NCI-H82 (cell line): ENCODE measurements at places on chromosomes 5 and 9.

- DNase-seq: no peak
Measured at GRCh38 chr9:9820436-9820835, 792.4 kb downstream of the PTPRD start.

DNA sequence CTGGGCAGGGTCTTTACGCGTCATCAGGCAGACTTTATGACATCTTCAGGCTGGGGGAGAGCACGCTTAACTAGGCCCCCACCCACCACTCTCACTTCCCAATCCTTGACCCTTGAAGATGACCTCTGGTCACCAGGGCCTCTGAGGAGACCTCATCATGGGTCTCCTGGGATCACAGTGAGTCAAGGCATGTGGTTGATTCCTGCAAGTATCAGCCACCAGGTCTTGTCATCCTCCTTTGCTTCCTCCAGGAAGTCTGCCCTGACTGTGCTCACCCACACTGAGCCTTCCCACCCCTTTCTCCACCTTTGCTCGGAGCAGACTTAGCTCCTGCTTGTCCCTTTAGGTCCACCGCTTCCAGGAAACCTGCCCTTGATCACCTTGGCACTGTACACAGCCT is 17.3 kb downstream of the ODF2 start:
- no peak for DNase-seq

DNA sequence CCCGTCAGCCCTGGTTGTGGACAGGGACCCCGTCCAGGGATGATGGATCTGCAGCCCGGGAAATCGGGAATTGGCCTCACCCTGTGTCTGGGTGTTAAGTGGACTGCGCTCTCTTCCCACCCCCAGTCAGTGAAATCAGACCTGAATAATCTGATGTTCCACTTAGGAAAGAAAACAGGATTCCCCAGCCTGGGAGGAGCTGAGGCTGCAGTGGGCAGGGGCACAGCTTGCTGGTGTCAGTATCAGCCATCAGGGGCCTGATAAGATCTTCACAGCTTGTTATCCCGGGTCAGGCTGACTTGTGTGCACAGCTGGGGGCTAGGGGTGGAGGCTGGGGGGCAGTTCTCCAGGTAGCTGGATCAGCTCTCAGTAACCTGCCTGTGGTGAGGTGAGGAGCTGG is 29.1 kb downstream of the LMX1B start:
- DNase-seq: peak; percentile 66

DNA sequence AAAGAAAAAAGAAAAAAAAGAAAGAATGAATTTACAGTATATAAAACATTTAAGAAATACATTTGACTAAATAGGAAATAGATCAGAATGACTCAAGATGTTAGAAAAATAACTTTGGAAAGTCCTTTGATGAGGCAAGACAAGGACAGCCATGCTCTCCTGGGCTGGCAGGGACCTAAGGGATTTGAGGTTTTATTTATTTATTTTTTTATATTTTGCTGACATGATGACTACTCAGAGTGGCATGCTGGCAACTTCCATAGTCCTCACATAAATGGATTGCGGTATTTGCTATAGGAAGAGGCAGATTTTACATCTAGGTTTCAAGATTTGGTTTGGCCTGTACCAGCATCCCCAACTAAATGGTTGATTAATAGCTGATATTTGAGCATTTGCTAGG is 17.7 kb downstream of the SLC28A3 start:
- DNase-seq: no peak

DNA sequence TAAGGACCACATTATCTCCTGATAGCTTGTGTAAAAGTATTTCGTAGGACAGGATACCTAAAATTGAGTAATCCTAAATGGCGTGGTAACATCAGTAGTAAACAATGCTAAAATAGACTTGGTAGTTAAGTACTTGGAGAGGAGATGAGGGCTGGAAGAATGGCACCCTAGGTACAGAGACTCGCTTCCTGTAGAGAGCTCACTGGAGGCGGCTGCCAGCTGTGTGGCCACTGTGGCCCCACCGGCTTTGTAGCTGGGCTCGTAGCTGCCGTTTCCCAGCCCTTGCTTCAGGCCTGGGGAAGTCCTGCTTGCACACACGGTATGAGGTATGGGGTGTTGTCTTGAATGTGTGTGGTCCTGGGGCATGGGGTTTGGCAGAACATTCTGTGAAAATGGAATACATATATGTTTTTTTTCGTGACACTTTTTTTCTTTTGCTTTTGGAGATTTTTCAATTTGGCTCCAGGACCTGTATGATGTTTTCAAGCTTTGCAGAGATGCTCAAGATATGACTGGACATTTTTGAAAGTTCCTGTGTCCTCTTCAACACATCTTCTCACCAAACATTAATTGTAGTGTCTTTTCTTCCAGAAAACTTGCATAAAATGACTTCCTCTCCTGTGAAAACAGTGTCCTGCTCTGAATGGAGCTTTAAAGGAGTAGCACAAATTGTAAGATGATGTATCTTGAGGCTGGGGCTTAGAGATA is 58.0 kb downstream of the RCL1 start:
- no peak for DNase-seq

GRCh38 chr5:139664727-139665351 is 16.7 kb downstream of the CXXC5 start:
- no peak for DNase-seq

- no peak for DNase-seq
Measured at GRCh38 chr9:137160716-137161557, 8.9 kb downstream of the LRRC26 start.

DNA sequence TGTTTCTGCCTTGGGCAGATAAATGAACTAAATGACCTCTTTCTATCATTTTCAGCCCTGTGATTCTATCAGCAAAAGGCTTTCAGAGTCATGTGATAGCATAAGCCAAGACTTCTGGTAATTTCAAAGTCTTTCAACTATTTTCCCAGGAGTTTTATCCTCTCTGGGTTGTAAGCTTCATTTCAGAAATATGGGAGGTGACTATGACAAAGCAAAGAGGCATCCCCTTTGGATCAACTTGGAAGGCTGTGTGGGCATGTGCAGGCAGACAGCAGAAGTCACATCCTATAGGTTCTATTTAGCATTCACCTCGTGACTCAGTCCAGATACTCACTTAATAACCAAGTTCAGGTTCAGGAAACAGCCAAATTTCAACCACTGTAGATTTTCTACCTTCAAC is 149.0 kb upstream of the FST start:
- no peak for DNase-seq

DNA sequence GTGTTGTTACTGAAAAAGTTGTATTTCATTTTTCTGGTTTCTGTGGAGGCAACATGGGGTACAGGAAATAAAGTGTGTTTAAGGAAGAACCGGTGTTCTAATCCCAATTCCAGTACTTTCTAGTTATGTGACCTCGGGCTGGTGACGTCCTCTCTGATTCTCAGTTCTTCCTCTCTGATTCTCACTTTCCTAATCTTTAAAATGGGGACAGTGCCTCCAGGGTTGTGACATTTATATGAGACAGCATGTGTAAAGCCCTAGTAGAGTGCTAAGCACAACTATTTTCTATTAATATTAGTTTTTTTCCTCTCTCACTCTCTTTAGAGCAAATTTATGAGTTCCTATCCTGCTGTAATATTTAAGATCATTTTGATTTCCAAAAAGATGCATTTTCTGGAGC is 50.9 kb upstream of the PTPDC1 start:
- DNase-seq: no peak

GRCh38 chr9:30673132-30673531 is 1711.3 kb upstream of the ACO1 start:
- no peak for DNase-seq

DNA sequence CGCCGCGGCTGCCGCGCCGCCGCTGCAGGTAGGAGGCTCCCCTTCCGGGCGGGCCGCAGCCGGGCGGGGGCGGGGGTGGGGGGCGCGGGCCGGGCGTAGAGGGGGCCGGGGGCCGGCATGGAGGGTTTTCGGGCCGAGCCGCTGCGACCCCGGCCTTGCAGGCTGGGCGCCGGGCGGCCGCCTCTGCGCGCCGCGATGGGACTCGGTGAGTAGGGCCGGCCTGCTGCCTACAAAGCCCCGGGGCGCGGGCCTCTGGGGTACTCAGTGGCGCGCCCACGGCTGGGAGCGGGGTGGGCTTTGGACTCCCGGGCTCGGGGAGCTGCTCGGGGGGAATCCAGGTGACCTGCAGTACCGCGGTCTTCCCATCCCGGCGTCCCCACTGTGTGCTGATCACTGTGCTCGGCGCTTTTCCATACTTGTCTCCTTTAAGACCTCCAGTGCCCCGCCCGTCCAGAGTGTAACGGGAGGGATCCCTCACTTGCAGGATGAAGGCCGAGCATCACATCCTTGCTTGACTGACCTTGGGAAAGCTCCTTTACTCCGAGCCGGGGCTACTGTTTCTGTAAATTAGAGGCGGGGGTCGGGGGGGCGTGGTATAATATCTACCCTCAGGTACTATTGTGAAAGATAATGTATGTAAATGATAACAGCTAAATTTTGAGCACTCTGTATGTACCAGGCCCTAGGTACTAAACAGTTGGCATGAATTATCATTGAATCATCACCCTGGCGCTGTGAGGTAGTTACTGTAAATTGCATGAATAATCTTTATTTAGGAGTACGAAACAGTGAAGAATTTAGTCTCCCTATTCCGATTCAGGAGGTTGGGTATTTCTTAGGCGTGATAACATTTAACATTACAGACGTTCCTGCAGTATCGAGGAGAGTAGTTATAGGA is 672 bp downstream of the MSANTD3 start:
- DNase-seq: peak; percentile 81

GRCh38 chr5:1098986-1099597 is 12.8 kb downstream of the SLC12A7 start:
- no peak for DNase-seq

DNA sequence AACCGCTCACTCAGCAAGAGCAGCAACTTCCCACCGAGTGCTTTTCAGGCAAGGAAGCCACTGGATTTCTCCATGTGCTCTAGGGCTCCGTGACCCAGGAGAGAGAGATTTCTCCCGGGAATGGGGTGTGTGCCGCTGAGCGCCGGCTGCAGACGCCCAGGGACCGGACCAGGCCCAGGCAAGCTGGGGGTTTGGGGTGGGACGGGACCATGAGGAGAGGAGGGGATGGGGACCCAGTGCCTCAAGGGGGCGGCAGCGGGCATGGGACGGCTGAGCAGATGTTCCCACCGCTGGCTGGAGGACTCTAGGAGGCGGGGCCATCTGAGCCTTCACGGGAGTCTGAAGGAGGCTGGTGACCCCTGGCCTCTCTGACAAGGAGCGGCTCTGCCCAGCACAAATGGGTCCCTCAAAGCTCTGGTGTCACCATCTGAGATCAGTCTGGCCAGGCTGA is 8.5 kb downstream of the LCN9 start:
- peak; percentile 11 for DNase-seq

- DNase-seq: no peak
Measured at GRCh38 chr5:2904399-2904798, 152.9 kb upstream of the IRX2 start.

GRCh38 chr5:55177078-55177477 is 4.1 kb upstream of the CDC20B start:
- DNase-seq: no peak

DNA sequence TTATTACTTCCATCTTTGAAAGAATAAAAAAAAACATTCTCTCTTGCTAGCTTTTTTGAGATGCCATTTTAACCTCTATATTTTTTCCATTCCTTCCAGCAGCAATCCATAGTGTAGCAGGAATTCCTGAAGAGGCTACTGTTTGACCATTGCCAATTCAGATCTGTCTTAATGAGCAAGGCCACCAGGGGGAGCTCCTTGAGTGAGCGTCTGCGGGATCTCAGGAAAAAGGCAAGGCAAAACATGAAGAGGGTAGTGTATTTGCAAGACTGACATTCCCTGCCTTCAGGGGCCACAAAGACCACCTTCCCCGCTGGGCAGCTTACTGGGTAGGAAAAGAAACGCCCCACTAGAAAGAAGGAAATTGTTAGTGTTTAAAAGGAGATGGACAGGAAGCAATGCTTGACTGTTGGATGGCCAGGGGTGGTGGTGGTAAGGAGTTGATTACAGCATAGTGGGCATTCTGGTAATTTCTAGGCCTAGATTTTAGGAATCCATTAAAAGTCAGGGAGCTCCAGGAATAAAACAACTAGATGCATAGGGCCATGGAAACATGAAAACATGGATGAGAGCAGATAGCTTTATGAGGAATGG is 206.6 kb upstream of the HAPLN1 start:
- DNase-seq: peak; percentile 68

GRCh38 chr9:75871624-75872023 is 18.8 kb upstream of the PCSK5 start:
- DNase-seq: no peak

- DNase-seq: no peak
Measured at GRCh38 chr5:16051246-16051755, 128.3 kb downstream of the MARCHF11 start.

DNA sequence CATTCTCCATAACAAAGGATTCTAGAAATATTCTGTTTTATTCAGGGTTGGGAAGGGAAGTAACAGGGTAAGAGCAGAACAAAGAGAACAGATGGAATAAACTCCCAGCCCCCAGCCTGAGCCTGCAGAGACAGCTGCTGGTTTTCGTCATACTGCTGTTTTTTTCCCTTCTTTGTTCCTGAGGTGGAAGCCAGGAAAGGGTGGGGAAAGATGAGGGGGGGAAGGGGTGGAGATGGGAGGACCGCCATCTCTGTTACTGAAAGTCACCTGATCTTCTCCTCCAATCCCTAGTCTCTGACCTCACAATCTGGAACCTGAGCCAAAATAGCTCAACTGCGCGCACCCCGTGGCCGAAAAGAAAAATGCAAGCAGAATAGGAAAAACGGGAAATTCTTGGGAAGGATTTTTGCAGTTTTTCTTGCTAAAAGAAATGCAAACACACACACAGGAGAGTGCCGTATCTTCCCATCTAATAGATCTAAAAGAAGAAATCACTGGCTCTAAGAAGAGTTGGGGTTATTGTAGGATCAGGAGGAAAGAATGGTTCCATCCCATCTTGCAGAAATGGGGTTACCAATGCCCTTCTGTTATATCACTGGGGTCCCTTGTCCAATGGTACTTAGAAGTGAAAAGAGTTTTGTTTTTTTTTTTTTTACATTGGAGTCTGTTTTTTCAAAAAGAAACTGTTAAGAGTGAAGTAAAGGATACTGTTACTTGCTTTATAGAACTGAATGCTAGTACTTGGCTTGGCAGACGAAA is 57.9 kb downstream of the DIAPH1 start:
- DNase-seq: peak; percentile 97

DNA sequence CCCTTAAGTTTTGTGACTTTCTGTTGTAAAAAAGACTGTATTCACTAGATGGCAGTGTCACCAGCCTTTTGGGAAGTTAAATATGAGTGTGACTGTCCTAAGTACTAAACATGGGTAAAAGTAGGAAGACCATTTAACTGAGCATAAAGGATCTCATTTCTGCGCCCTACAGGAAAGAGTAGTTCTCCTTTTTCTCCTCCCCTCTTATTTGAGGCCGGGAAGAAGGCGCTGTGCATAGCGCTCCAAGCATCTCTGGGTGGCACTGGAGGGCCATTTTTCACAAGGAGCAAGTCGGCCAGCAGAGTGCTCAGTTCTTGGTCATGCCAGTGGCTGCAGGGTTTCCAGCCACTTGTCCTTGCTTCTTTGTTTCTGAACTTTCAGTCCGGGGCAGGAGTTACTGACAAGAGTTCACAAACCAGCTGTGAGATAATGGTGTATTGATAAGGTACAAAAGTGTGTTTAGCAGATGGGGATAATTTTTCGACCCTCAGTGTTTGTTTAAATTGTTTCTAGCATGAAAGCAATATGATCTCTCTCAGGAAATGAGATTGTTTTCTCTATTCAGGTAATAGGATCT is 227.6 kb upstream of the DMRT1 start:
- DNase-seq: peak; percentile 75

- no peak for DNase-seq
Measured at GRCh38 chr5:58950224-58950623, 367.3 kb downstream of the RAB3C start.
